ENCODE measurements at places on chromosomes 13 and 19. TPM values are rescaled to one million over a fixed set of nuclear protein-coding genes. Genes with fewer than 3 reads are reported as not detected.

DNA sequence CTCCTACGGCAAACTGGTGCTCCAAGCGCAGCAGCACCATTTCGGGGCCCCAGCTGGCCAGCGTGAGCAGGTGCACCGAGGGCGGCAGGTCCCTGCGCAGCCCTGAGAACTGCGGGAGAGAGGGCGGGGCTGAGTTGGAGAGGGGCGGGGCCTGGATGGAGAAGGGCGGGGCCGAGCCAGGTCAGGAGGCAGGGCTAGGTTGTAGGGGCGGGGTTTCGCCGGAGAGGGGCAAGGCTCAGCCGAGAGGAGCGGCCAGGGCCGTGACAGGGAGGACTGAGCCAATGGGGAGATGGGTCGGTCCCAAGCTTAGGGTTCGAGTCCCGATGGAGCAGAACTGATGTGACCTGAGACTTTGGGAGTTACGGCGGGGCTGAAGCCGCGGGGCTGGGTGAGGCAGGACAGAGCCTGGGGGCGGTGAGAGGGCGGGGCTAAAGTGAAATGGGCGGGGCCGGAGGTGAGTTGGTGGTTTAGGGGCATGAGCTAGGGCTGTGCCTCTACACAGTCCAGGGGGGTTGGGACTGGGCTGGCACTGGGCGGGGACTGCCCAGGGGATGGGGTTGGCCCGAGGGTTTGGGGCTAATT, 19.0 kb downstream of the MAN2B1 start:
- peak; percentile 74 for DNase-seq

SIGLEC12 gene
- 2.0 TPM for total RNA-seq

DNA sequence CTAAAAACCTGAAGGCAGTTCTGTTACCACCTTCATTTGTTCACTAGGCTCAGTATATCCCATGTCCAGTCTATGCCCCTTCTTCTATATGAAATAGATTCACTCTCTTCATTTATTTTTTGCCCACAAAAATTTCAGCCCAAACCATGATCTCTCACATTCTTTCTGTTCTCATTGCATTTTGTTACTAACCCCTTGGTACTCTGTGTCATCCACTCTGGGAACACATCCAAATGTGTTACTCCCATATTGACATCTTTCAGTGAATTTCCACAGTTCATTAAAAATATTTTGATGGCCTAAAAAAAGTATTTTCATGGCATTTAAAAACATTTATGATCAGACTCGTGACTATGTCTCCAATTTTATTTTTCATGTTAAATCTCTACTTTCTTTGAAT, 378.9 kb downstream of the SLITRK1 start:
- no peak for DNase-seq

GRCh38 chr13:58025821-58026220, 394.3 kb downstream of the PCDH17 start:
- no peak for DNase-seq

GRCh38 chr13:35879111-35879510, 252.1 kb downstream of the DCLK1 start:
- DNase-seq, result no peak

RFPL4AL1 gene
- not detected for total RNA-seq

DNA sequence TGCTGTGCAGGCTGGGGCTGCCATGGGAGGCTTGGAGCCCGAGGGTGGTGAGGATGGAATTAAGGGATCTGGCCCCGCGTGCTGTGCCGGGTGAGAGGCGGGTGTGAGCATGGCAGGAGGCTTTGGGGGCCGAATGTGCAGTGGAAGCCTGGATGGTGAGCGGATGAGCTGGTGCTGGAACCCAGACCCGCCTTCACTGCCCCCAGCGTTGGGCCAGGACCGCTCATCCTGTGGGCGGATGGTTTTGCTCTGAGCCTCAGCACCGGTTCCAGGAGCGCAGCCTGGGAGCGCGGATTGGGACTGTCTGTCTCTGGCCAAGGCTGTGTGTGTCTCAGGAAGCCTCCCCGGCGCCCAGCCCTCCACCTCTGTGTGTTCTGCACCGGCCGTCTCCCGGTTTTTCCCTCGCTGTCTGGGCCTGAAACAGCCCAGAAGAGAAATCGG, 16.7 kb downstream of the KDM4B start:
- no peak for DNase-seq

GRCh38 chr19:51201712-51202111, 23.2 kb upstream of the CD33 start:
- no peak for DNase-seq

- DNase-seq, result no peak
Observed at GRCh38 chr13:59112221-59112718, 1051.5 kb downstream of the DIAPH3 start.

DNA sequence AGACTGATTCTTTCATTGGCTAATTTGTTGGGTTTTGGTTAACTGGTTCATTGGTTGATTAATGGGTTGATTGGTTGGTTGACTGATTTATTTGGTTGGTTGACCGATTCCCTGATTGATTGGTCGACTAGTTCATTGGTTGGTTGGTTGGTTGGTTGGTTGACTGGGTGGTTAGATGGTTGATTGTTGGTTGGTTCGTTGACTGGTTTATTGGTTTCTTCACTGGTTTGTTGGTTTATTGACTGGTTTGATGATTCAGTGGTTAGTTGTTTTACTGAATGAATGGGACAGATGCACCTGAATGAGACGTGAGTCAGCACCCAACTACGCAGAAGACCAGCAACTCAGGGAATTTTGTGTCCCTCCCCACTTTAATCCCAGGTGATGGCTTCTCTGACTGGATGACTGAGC, 2.7 kb upstream of the NUP62 start:
- DNase-seq, result no peak

DNA sequence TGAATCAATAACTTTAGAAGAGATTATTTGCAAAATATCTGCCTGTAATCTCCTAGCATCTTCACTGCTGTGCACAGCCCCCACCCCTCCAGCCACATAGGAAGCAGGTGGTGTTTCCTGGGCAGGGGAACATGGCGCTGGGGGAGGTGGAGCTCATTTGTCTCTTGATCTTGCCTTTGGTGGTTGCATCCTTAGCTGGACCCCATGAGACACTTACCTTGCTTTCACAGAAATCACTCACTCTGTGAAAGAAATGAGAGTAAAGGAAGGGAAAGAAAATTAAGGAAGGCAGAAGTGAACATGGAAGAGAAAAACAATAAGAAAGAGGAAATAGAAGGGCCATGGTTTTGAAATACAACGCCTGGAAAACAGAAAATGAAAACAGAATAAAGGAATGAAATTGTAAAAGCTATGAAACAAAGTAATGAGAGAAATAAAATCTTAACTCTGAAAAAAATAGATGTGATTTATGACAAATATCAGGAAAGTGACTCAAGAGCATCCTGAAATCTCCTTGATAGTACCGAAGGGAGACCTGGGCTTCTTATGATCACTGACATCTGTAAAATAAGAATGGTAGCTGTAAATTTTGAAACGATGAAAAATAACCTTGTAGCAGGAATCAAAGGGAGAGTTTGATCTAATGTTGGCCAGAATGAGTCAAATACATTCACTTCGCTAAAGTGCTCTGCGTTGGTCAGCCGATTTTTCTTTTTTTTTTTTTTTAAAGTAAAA, 17.2 kb upstream of the RNASEH2B start:
- peak; percentile 44 for DNase-seq

DNA sequence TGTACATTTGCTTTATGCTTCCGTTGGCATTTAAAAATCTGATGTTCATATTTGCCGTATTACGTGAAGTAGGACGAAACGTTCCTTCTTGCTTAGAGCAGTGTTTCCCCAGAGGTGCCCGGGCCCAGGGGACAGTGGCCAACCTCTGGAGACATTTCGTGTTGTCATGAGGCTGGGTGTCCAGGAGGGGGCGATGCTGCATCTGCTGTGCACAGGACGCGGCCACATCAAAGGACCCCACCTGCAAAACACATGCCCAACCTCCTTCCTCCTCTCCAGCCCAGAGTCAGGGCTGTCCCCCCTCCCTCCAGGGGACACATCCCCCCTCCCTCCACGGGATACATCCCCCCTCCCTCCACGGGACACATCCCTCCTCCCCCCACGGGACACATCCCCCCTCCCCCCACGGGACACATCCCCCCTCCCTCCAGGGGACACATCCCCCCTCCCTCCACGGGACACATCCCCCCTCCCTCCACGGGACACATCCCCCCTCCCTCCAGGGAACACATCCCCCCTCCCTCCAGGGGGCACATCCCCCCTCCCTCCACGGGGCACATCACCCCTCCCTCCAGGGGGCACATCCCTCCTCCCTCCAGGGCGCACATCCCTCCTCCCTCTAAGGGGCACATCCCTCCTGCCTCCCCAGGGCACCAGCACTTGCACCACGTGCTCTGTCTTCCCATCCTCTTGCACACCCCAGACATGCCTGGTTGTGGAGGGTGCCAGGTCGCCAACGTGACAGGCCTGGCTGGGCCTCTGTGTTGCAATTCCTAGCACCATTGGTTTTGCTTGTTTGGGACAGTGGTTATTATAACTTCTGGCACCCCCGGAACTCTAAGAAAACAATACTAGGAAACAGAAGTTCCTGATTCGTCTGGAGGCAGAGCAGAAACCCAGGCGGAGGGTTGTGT, 46.7 kb downstream of the GAS6 start:
- peak; percentile 96 for DNase-seq

ZNF471 gene
- 12.1 TPM for total RNA-seq

DNA sequence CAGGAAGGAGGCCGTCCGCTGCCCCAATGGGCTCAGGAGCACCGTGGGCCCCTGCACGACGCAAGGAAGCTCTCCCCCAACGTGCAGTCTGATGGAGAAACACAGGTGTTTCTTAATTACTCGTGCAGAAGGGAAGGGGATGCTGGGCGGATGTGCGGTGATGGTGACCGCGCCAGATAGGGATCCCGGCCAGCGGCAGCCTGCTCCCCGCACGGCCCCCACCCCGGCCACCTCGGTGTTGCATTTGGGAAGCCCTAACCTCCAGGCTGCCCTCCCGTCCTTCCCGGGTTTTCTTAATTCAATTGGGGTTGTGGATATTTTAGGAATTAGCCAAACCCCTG, 254.4 kb downstream of the ZNF536 start:
- no peak for DNase-seq

DNA sequence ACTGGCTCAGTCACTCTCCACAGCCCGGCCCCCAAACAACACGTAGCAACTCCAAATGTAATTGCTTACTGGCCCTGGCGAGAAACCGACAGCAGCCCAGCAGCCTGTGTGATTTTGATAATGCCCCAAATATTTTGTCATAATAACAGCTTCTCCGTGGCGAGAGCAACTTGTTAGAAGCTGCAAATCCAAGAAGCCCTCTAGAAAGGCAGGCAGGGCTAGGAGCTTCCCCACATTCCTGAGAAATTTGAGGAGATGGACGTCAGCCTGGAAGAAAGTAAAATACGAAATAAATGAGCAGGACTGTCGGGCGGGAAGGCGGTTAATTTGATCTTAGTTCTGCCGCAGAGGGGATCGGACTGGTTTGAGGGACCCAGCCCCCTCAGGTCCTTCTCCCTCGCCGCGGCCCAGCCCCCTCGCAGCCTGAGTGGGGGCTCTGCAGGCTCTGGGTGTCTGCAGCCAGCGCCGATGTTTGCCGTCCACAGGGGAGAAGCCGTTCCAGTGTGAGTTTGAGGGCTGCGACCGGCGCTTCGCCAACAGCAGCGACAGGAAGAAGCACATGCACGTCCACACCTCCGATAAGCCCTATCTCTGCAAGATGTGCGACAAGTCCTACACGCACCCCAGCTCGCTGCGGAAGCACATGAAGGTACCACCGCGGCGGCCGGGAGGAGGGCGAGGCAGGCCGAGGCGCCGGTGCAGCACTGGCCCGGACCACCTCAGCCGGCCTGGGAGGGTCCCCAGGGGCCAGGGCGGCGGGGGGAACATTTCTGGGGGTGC, 3.1 kb downstream of the ZIC2 start:
- DNase-seq, result no peak

DNA sequence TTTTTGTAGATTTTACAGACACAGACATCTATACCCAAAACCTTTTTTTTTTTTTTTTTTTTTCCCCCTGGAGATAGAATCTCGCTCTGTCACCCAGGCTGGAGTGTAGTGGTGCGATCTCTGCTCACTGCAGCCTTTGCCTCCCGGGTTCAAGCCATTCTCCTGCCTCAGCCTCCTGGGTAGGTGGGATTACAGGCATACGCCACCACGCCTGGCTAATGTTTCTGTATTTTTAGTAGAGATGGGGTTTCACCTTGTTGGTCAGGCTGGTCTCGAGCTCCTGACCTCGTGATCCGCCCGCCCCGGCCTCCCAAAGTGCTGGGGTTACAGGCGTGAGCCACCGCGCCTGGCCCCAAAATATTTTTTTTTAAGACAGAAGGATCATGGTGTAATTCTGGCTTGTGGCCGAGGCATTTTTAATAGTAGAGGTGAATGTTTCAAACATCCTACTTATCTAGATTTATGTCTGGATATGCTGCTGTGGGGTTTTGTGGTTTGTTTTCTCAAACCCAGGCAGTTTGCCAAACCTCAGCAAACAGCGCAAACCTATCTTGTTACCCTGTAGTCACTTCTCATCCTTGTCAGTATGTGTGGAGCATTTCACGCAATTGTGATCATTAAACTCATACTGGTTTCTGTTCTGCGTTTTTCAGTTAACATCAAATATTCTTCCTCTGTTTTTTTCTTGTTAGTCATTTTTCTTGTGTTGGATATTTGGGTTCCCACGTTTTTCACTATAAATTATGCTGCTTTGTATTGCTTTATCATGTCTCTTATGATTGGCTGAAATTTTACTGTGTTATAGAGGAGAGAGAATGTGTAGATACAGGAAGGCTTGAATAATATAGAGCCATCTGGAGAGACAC, 36.2 kb upstream of the GARRE1 start:
- DNase-seq, result no peak

ZNF726 gene
- 1.7 TPM for total RNA-seq

FXYD1 gene
- total RNA-seq, result 179 TPM

GRCh38 chr13:51478418-51479198, 25.8 kb upstream of the INTS6 start:
- DNase-seq, result no peak

WDR88 gene
- total RNA-seq, result not detected

DNA sequence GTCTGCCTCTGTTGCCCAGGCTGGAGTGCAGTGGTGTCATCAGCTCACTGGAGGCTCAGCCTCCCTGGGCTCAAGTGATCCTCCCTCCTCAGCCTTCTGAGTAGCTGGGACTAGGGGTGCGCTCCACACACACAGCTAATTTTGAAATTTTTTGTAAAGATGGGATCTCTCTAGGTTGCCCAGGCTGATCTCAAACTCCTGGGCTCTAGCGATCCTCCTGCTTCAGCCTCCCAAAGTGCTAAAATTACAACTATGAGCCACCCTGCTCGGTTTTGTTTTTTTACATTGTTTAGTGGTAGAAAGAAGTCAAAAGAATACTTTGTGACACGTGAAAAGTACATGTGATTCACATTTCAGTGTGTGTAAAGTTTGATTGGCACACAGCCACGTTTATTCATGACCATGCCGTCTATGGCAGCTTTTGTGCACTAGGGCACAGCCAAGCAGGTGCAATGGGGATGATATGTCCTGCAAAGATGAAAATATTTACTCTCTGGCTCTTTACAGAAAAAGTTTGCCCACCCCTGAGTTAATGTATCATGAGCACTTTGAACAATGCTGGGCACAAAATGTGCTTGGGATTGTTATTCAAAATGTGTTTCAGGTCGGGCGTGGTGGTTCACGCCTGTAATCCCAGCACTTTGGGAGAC, 16.2 kb upstream of the NFIC start:
- no peak for DNase-seq

- DNase-seq, result no peak
Observed at GRCh38 chr19:7326105-7326877, 22.4 kb upstream of the ARHGEF18 start.

EBI3 gene
- total RNA-seq, result 3.3 TPM

All from aorta (tissue), 5 donors.